HT1080 (cell line): ENCODE measurements at places on chromosomes 6 and 20. TPM values are rescaled to one million over a fixed set of nuclear protein-coding genes. Genes with fewer than 3 reads are reported as not detected.

The PPP1R16B gene
- 0.03 and 0.05 TPM in 2 replicates for total RNA-seq

The STK4 gene
- 20.2 and 25.8 TPM in 2 replicates for total RNA-seq

The IL22RA2 gene
- total RNA-seq = not detected in 2 replicates

The SOBP gene
- total RNA-seq = 1.9 and 4.3 TPM in 2 replicates

The VWA7 gene
- 0.77 and 0.79 TPM in 2 replicates for total RNA-seq

The MAP1LC3A gene
- total RNA-seq = not detected in 2 replicates

The CST5 gene
- total RNA-seq = not detected in 2 replicates

The PDYN gene
- total RNA-seq = not detected in 2 replicates

The FAM217A gene
- not detected in 2 replicates for total RNA-seq

- no peak for DNase-seq
Measured at GRCh38 chr20:32241807-32242206, 34.1 kb downstream of the POFUT1 start.

DNA sequence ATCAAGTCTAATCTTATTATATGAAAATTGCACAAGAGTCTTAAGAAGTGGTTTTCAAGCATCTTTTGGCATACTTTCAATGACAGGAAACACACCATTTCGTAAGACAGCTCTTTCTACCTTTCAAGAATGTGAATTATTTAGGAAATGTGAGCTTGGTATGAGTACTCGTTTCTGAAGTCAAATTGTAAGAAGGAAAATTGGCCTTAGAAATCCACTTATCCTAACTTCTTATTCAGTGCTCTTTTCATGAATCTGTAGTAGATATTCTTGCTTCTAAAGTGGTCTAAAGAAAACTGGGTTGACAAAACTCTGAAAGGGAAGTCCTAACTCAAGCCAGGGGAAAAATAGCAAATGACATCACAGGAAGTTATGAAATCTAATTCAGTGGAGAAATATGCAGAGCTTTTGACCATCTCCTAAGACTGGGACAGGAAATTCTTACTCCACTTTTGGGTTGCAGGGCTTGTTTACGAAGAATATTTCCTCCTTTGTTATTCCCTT, 38.5 kb upstream of the OGFRL1 start:
- DNase-seq = peak; percentile 82

DNA sequence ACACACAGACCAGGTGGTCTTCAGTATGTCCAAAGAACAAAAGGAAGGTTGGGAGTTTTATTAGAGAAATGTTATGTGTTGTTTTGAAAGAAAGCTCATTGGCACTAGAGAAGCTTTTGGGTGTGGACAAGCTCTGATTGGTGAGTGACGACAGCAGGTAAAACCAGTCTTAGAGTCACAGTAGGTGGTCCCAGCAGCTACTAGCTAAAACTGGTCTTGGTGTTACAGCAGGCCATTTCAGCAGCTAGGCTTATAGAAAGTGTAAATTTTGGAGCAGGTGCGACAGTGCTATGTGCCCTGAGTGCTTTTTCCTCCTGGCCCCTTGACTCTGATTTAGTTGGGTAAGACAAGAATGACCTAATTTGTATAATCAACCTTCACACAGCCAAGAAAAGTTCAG, 3.6 kb downstream of the CLDN20 start:
- no peak for DNase-seq

GRCh38 chr20:10595985-10596384, 77.8 kb downstream of the JAG1 start:
- no peak for DNase-seq

- no peak for DNase-seq
Measured at GRCh38 chr20:51373713-51374455, 168.6 kb downstream of the NFATC2 start.

DNA sequence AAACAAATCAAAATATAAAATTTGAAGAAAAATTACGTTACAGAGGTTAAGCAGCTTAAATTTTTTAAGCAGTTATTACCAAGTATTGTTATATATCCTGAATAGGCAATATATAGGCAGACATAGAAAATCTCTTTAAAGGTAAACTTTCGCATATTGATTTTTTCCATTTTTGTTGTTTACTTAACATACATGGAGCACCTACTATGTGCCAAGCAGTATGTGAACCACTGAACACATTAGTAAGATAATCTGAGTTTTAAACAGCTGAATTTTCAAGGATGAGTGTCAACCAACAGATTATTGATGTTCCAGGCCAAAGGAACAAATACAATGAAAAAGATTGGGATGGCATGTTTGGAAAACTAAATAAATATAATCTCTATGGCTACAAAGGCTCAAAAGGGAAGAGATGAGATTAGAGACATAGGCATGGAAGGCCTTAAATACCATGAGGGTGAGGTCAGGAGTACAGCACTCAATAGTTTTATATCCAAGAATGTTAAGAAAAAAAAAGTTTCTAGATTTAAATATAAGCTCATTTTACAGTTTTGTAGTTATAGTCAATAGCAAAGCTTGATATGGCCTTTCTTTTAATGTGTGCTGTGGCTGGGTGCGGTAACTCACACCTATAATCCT, 277.5 kb downstream of the PTPRK start:
- no peak for DNase-seq

- no peak for DNase-seq
Measured at GRCh38 chr20:7959484-7959883, 19.2 kb upstream of the HAO1 start.

- no peak for DNase-seq
Measured at GRCh38 chr20:49091762-49092161, 45.6 kb downstream of the CSE1L start.

DNA sequence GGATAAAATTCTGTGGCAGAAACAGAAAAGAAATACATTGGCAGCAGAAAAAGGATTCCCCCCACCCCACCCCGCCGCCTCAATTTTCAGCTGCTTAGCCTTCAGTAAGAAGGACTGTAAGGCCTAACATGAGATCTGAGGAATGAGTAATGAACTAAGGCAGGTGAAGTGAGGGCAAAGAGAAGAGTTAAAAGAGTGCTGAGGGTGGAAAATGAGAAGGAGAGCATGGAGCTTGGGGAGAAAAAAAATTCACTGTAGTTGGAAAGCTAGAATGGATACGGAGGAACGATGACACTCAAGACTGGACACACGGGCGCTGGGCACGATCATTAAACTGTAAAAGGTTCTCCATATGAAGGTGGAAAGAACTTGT, 14.6 kb downstream of the POM121L2 start:
- DNase-seq = no peak

GRCh38 chr20:34983995-34984735, 28.5 kb downstream of the MYH7B start:
- DNase-seq = no peak

DNA sequence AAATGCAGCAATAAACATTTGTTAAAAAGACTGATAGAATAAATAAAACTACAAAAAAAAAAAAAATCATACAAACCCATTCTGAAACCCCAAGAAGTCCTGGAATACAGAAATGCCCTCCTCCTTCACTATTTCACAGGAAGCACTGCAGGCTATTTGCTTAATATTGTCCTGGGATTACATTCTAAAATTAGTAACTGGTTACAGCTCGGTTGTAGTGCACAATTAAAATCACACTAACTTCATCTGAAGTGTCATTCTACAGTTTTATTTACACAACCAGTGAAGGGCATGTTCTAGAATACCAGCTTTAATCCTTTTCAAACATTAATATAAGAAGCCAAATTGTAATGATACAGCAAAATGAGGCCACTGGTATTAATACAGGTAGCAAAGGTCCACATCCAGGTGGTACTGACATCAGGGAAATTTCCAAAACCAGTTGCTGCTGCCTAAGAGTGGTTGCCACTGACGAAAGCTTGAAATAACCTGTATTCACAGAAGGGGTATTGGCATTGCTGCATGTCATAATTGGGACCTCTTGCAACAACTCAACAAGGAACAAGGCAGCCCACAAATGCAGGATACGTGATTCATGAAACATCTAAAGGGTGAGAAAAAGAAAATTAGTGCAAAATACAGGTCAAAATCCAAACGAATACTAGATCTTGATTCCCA, 26.9 kb downstream of the AKIRIN2 start:
- no peak for DNase-seq

GRCh38 chr6:39269961-39270360, 40.7 kb upstream of the KCNK5 start:
- DNase-seq = no peak

GRCh38 chr6:26411751-26412150, 9.7 kb downstream of the BTN3A1 start:
- peak; percentile 51 for DNase-seq

DNA sequence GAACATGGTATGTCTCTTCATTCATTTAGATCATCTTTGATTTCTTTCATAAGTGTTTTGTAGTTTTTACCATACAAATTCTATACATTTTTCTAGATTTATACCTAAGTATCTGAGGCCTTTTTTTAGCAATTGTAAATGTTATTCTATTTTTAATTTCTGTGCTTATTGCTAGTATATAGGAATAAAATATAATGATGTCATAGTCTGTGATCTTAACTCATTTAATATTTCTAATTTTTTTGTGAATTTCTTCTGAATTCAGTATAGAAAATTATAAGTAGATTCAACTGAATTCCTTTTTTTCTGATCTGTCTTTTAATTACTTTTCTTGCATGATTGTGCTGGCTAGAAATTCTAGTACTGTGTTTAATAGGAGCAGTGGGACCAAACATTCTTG, 520.6 kb downstream of the NKAIN2 start:
- no peak for DNase-seq

DNA sequence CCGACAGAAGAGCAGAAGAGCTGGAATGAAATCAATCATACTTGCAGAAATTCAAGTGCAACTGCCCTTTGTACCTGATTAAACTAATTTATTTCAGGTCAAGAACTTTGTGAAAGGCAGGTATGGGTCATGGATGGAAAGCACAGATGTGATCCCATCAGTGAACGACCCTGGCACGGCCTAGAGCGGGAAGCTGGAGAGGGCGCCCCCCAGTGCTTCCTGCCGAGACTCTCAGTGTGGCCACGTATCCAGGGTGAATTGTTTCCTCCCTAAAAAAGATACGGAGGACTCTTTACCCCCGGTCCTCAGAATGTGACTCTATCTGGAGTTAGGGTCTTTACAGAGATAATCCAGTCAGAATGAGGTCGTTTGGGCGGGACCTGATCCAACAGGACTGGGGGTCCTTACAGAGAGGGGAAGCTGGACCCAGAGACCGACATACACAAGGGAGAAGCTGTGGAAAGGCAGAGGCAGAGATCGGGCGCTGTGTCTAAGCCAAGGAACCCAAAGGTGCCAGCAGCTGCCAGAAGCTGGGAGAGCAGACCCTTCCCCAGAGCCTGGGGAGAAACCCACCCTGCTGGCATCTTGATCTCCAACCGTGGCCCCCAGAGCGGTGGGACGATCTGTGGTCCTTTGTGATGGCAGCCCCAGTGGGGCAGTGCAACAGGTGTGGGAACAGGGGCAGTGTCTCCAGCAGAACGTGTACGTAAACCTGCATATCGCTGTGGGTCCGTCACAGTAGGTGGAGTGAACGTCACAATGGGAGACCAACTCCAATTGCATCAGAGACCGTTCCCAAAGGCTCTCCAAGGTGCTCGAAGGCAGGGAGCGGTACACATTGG, 91.9 kb downstream of the TAF4 start:
- DNase-seq = no peak

- no peak for DNase-seq
Measured at GRCh38 chr6:31813465-31813849, 1.6 kb downstream of the HSPA1L start.

GRCh38 chr6:56019973-56020372, 144.6 kb upstream of the BMP5 start:
- no peak for DNase-seq

DNA sequence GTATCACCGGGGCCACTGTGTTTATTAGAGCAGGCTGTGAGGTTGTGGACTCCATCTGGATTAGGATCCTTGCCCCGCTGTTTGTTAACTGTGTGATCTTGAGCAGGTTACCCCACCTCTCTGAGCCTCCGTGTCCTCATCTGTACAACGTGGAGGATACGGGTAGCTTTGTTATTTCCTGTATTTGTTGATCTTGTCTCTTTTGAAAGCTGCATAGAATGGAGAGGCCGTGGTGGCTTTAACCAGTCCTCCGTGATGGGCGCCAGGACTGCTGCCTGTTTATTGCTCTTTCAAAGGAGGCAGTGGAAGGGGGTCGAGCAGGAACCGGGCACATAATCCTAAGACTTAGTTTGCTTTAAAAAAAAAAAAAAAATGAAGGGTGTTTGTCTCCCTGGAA, 22.9 kb downstream of the BCAS4 start:
- no peak for DNase-seq

- DNase-seq = peak; percentile 57
Measured at GRCh38 chr6:8131265-8131897, 29.0 kb upstream of the EEF1E1 start.

GRCh38 chr6:978937-979685, 286.2 kb upstream of the EXOC2 start:
- no peak for DNase-seq

DNA sequence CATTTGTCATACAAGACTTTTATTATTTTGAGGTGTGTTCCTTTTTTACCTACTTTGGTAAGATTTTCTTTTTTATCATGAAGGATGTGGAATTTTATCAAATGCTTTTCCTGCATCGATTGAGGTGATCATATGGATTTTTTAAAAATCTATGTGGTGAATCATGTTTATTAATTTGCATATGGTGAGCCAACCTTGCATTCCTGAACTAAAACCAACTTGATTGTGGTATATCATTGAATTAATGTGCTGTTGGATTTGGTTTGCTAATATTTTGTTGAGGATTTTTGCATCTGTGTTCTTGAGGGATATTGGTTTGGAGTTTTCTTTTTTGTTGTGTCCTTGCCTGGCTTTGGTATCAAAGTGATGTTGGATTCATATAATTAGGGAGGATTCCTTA, 848.1 kb upstream of the EYS start:
- DNase-seq = no peak

DNA sequence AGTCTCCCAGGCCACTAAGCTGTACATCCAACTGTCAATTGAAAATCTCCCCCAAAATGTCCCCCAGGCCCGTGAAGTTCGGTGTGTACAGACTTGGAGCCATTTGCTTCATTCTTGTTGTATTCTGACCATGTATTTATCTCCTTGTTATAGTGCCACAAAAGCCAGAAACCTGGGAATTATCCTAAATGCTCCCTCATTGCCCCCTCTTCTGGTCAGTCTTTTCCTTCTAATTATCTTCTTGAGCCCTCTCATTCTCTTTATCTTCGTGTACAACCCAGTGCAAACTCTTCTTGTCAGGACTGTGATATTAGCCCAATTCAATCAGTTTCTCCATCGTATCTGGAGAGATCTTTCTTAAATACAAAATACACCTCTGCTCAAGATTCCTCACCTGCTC, 64.7 kb downstream of the RFX6 start:
- no peak for DNase-seq

GRCh38 chr6:134177236-134177635, 124.8 kb upstream of the SLC2A12 start:
- DNase-seq = no peak
